ENCODE measurements at places on chromosomes 7 and 10.

DNA sequence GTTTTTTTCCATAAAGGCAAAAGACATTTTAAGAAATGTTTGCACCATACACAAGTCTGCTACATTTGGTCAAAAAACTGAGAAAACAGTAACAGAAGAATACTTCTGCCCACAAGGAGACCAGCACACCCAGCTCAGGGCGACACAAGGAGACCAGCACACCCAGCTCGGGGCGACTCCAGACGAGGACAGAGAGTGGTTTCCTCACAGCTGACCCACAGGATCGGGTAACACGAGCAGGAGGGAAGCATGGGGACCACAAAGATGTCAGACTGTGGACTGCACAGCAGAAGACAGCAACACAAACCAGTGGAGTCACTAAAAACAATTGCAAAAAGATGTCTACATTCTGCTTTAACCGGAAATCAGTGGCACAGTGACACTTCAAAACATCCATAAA lies 237.6 kb downstream of the DIP2C start:
- no peak for DNase-seq

DNA sequence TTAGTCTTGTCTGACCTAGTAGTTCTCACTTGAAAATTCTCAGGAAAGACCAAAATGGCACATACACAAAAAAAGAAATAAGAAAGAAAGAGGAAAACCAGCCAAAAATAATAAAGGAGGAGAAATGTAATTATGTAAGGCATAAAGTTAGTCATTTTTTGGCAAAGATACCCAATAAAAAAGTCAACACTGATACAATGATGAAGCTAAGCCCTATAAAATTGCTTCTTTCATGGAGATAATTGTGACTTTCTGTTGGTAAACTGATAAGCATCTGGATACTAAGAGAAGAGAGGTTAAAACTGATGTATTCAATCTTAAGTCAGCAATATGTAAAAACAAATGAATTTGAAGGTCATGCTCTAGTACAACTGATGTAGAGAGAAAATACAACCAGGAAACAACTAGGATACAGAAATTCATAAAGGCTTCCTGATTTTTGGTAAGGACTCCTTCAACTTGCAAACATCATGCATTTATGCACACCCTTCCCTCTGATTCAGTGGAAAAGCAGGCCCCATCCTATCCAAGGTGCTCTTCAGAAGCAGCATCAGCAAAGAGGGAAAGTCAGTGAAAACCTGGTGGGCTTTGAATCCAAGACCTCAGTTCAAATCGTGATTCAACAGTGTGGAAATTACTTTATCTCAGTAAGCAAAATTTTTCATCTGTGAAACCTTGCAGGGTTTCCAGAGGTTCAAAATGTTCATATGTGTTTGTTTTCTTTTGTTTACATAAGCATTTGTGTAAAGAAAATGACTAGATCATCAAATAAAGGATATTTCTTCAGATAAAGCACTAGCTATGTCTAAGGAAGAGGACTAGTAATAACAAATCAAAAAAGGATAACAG lies 32.6 kb downstream of the IMMP2L start:
- no peak for DNase-seq

GRCh38 chr10:64506963-64507362 lies 985.8 kb downstream of the REEP3 start:
- no peak for DNase-seq

DNA sequence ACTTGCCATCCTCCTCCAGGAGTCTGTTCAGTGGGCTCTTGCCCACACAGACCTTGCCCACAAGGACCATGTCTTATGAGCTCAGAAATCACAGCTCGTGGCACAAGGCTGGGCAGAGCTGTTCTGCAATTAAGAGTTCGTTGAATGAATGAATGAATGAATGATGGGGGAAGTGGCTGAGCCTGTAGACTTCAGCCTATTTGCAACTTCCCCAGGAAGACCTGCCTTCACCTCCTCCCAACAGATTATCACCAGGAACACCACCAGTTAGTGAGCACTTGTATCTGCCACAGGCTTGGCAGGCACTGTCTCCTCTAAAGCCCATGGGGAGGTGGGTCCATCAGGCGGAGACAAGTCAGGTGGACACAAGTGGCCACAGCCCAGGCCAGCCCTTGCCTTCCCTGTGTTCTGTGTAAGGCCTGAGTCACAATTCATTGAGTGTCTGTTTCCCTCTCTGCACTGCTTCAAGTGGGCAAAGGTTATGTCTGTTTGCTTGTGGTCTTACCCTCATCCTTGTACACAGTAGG lies 1.8 kb upstream of the FGF8 start:
- no peak for DNase-seq

GRCh38 chr10:130728531-130729215 lies 582.8 kb downstream of the TCERG1L start:
- DNase-seq: no peak

- no peak for DNase-seq
Observed at GRCh38 chr10:46524472-46525176, 31.8 kb downstream of the GPRIN2 start.

DNA sequence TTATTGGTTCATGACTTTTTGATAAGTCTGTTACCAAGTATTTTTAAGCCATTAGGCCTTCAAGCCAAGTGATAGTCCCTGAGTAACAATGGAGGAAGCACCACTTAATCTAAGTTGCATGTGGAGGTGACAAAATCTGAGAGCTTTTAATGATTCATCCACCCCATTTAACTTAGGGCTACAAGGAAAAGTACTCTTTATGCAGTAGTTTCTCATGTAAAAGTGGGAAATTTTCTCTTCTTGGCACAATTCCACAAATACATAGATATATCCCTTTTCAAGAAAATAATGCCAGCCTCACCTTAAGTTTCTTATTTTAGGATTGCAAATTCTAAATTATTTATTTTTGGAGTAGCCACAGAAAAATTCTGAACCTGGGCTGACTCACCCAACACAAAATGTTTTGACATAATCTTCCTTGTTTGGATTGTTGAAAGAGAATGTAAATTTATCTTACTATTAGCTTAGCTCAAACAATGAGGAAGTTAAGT lies 85.7 kb downstream of the SUGCT start:
- DNase-seq: no peak

DNA sequence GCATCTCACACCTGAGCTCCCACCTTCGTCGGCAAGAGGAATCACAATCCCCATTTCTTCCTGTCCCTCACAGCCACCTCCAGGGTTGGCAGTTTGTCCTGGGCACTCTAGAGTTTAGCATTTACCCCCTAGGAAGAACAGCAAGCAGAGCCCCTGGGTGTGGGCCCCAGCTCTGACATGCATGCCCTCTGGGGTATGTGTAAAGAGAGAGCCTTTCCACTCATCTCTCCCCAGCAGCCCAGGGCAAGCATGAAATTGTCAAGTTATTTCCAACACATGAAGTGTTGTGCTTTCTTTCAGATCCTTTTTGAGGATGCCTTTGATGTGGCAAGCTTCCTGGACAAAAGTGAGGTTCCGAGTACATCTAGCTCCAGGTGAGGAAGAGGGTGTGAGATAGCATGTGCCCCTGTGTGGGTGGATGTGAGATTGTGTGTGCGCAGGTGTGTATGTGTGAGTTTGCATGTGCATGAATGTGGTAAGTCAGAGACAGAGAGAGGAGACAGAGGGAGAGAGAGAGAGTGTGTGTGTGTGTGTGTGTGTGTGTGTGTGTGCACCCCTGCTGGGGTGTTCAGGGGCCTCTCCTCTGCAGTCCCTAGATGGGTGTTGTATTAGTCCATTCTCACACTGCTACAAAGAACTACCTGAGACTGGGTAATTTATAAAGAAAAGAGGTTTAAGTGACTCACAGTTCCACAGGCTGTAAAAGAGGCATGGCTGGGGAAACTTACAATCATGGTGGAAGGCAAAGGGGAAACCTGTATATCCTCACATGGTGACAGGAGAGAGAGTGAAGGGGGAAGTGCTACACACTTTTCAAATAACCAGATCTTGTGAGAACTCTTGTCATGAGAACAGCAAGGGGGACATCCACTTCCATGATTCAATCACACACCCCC lies 18.1 kb downstream of the STRA8 start:
- no peak for DNase-seq

DNA sequence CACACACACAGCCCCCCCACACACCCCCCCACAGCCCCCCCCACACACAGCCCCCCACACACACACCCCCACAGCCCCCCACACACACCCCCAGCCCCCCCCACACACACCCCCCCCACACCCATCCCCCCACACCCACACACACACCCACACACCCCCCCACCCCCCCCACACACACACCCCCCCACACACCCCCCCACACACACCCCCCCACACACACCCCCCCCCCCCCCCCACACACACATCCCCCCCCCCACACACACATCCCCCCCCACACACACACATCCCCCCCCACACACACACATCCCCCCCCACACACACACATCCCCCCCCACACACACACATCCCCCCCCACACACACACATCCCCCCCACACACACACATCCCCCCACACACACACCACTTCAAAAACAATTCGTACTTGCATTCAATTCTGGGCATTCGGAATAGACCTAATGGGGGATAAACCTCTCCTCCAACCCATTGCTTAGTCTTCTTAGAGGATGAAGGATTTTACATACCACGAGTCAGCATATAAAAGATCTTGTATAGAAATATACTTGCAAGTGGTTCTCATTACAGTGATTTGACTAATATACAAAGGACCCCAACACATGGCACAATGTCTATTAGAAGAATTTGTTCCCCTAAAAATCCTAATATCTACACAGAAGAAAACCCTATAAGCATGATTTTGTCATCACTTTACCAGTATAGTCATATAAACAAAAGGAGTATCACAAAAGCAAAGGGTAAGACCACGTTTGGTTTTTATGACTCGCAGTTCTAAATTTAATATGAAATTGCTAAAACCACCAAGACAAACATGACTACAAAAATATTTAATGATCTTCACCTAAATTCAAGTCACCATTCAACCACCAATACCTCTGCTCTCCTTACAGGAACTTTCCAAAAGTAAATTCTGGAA lies 80.9 kb downstream of the DIP2C start:
- no peak for DNase-seq

GRCh38 chr10:36191009-36191408 lies 548.9 kb upstream of the FZD8 start:
- DNase-seq: no peak

DNA sequence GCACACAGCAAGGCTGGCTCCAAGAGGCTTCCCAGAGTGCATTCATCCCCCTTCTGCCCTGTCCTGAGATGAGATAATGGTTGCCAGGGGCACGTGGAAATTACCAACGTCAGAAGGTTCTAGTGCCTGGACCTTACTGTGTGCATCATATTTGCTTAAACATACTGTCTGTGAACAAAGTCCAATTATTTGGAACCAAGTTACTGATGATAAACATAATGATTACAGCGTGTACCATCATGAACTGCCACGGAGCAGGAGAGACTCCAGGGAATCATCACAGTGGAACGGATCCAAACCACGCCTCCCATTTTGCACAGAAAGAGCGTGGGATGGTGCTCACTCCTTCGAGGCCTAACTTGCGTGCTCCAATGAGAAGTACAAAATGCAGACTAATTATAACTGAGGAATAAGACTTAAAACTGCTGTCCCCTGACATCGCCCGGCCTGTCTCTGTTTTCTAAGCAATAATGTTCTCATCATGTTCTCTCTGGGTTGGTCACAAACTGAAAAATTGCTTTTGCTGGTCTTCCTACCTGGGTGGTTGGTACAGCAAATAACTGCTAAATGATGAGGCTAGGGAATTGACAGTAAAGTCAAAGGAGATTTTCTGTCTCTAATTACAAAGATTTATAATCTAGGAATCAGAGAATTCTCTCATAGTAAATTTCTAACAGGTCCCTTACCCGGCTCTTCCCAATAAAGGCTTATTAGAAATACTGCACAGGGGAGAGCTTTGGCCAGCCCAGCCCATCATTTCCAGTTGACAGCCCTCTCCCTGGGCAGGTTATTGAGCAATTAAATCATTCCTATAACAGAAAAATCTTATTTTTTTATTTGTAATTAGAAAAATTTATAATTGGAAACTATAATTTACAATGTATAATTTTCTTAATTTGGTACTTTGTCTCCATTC lies 182.2 kb downstream of the CAMK1D start:
- no peak for DNase-seq

- no peak for DNase-seq
Observed at GRCh38 chr7:22195397-22196172, 161.4 kb downstream of the RAPGEF5 start.

DNA sequence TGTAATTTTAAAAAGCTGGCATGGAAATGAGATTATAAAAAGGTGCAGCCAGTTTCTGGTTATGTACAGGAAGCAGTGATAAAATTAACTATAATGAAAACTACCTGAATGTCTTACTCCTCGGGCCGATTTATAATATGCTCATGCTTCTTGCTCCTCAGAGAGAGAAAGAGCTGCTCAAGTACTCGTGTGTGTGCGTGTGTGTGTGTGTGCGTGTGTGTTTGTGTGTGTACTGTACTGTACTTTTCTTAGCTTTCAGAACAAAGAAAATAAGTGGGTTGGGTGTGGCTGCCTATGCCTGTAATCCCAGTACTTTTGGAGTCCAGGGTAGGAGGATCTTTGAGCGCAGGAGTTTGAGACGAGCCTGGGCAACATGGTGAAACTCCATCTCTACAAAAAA lies 96.6 kb upstream of the NMT2 start:
- DNase-seq: no peak

DNA sequence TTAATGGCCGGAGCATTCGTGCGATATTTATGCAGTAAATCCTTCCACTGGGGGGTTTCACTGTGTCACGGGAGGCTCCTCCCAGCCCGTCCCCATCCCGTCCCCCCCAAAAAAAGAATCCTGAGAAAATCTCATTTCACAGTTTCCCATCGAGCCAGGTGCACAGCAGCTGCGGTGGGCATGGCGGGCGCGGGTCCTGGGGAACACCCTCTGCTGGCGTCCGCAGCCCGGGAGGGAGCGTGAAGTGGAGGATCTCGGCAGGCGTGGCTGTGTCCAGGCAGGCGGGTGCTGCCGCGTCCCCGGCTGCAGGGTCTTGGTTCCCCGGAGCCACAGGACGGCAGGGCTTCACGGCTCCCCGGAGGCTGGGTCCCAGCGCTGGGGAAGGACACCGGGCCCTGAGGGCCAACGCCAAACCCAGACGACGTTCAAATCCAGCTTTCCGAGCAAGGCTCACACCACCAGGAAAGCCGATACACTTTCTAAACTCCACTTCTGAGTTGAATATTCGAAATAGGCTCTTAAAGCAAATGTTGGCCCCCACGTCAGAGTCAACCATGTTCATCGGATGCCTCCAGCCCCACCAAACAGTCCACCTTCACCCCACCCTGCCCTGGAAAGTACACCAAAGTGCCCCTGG lies 55.7 kb downstream of the PDGFA start:
- DNase-seq: no peak

DNA sequence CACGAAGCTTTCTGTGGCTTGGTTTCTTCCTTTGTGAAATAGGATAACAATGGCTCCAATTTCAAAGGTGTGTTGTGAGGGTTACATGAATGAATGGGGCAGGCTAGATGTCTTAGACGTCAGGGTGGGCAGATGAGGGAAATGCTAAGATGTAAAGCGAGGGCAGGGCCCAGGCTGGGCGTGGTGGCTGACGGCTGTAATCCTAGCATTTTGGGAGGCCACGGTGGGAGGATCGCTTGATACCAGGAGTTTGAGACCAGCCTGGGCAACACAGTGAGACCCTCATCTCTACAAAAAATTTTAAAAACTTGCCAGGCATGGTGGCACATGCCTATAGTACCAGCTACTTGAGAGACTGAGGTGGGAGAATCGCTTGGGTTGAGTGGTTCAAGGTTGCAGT lies 607.7 kb upstream of the FOXK1 start:
- no peak for DNase-seq

- no peak for DNase-seq
Observed at GRCh38 chr7:115329006-115329405, 407.1 kb downstream of the MDFIC start.

All from COLO829 (cell line).